ENCODE measurements at places on chromosomes 6 and 20.

DNA sequence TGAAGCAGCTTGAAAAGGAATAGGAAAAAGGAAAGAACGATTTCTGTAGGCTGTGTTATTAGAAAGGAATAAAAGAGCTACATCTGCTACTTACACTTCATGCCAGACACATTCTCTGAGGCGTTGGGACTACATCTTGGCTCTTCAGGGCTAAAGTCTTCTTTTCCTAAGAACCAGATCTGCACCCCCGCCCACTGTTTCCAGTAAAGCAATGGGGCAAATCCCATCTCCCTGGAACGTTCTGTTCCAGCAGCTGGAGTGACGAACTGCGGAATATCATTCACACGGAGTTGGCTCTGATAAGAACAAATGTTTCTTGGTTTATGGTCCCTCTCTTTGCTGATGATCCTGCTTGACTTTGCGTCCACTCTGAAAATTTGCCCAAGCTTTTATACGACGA is 26.9 kb downstream of the FAM50B start:
- no peak for DNase-seq

- DNase-seq: no peak
Measured at GRCh38 chr20:50353289-50353961, 156.8 kb upstream of the PTPN1 start.

GRCh38 chr6:551405-551804 is 105.5 kb downstream of the HUS1B start:
- no peak for DNase-seq

- no peak for DNase-seq
Measured at GRCh38 chr6:109051301-109052017, 43.2 kb downstream of the SESN1 start.

DNA sequence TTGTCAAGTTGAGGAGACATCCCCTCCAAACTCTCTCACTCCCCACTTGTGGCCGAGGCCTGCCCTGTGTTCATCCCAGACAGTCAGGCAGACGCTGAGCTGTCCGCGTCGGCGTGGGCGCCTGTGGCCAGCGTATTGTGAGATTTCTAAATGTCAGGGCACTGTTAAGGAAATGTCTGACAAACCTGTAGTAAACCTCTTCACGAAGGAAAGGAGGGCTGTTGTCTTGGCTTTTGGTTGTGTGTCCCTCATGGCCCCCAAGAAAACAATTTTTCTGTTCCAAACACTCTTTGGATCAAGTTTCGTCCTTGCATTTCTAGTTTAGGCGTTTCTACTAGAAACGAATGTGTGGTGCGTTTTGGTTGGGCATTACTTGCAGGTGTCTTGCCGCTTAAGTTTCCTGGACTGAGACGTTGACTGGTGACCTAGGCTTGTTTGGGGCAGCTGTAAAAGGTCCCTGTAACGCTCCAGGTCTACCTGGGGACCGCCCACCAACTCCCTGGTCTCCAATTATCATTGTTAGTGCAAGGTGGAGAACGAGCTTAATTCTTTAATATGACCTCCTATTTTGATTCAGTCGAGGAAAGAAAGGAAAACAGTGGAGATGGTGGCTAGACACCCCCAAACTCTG is 8.7 kb upstream of the POU3F2 start:
- DNase-seq: no peak

DNA sequence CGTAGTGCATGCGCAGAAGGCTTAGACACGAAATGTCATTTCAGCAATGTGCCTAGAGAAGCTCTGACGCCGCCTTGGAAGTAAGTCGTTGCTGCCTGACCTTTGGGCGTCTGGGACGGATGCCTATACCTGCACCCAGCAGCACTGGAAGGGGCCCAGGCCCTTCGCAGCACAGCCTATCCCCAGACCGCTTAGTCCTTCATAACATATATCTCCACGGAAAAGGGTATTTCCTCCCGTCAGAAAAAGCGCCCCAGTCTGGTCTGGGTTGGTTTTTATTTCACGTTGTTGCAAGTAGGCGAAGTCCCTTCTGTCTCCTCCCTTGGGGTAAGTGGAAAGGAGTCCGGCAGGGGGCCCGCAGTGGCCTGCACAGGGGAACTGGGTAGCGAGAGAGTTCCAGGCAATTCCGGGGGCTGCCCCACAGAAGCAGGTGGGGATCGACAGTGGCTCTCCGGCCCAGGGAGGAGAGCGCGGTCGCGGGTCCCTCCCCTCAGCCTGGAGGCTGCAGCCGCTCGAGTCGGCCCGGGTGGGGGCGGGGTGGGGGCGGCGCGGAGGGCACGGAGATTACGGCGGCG is 559 bp upstream of the EYA4 start:
- DNase-seq: no peak

GRCh38 chr6:149499066-149499465 is 14.3 kb upstream of the ZC3H12D start:
- no peak for DNase-seq

DNA sequence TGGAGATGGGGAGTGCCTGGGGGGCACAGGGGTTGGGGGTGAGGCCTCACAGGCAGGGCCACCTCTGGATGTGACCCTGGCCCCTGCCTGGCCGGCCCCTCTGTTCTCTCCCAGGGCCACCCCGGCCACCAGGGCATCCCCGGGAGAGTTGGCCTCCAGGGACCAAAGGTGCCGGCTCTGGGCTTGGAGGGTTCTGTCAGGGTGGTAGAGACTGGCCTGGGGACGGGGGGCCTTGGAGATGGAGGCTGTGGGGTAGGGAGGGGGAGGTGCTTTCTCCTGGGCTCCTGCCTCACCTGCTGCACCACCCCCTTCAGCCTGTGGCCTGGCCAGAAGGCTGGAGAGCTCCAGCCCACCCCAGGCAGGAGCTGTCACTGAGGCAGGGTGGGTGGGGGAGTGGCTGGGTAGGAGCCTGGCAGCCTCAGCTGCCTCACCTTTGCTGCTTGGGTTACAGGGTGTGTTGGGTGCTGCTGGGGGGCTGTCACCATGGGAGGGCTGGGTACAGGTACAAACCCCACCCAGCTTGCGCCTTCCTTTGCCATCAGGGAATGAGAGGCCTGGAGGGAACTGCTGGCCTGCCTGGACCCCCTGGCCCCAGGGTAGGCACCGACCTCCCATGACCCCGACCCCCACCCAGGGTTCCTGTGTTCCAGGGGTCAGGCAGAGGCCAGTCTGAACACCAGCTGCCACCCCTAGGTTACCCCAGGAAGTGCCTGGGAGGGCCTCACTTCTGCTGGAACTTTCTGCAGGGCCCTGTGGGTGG is 32.7 kb downstream of the COL20A1 start:
- no peak for DNase-seq

DNA sequence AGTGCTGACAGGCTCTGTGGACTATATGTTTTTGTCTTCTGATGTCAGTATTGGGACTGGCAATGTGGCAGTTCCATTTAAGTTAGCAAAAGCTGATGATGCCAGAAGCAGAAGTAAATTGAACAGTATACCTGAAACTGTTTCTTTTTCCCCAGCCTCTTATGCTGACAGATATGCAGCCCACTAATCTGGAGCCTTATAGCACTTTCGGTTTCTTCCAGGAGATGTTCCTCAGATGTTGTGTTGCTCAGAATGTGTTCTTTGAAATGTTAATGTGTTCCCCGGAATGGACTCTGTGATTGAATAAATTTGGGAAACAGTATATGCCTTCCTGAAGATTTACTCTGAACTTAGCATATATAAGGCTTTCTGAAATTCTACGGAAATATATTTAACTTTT is 80.7 kb upstream of the MRAP2 start:
- DNase-seq: no peak

DNA sequence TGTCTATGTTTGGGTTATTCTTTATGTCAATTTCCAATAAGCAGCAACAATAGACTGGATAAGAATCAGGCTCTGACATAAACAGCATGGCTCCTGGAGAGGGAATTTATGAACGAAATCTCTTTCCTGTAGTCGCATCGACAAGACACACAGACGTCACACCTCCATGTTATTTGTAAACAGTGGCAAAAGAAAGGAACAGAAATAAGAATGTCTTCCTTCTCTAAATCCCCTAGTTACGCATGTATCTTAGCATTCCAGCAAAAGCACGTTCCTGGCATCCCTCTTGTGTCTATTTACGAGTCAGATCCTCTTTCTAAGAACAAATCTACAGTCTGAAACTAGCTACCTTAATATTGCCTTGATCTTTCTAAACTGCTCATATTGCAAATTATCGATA is 559.1 kb upstream of the JAG1 start:
- DNase-seq: no peak

DNA sequence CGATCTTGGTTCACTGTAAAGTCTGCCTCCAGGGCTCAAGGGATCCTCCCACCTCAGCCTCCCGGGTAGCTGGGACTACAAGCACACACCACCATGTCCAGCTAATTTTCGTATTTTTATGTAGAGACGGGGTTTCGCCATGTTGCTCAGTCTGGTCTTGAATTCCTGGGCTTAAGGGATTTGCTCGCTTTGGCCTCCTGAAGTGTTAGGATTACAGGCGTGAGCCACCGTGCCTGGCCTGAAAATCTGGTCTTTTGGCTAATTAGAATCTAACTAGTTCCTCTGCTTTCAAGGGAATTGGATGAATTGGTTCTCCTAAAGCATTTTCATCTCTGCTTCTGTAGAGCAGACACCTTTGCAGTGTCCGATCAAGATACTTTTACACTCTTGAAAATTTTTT is 51.3 kb downstream of the NCOA3 start:
- no peak for DNase-seq

- DNase-seq: no peak
Measured at GRCh38 chr6:132749111-132749510, 8.6 kb downstream of the VNN2 start.

DNA sequence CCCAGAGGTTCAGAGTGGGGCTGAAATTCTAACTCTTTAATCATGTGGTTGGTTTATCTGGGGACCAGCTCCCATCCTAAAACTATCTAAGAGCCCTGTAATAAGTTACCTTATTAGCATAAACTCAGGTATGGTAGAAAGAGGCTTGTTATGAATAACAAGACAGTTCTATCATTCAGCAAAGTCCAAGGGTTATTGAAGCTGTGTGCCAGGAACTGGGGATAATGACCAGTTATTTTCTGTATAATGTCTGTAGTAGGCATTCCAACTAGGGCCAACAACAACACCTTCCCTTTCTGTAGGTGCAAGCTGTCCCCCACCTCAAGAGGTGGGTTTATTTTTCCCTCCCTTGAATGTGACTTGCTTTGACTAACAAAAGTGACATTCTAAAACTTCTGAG is 170.1 kb downstream of the CD83 start:
- DNase-seq: no peak

- DNase-seq: no peak
Measured at GRCh38 chr20:35718972-35719635, 19.9 kb downstream of the ROMO1 start.

GRCh38 chr6:43021270-43022047 is at the start of gene RRP36:
Gene RRP36 (plus strand): TSS chr6:43021623. CDS start chr6:43021655, 32 bp downstream.
- DNase-seq: peak; percentile 87

GRCh38 chr6:68237205-68237604 is 397.9 kb upstream of the ADGRB3 start:
- DNase-seq: no peak

GRCh38 chr6:110645685-110646418 is 169.4 kb downstream of the CDK19 start:
- DNase-seq: no peak

DNA sequence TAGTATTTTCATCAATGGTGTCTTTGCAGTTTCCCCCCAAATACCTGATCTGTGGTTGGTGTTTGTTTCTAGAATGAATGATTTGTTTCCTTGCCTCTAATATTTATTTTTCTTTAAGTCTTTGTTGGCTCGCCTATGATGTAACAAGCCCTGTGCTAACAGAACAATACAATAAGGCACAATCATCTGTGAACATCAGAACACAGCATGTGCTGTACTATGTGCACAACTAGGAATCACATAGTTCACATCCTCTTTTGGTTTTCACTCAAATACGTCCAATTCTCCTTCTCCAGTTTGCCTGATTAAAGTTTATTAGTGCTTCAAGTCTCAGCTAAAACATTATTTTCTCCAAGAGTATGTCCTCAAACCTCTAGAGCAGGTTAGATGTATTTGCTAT is 613.1 kb downstream of the EPHA7 start:
- DNase-seq: no peak

DNA sequence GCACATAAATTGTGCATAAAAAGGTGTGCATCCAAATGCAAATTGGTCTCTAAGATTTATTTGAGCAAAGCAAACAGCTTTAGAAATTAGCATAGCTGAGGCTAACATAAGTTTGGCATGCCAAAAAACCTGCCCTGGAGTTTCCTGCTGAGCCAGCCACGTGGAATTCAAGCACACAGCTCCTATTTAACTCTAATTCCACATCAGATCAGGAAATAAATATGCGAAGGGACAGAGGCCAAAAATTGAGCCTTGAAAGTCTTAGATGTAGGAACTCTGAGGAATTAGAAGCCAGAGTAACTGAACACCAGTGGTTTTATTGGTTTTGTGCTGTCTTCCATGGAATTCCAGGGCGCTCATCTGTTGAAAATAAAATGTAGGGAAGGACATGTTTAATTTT is 19.6 kb downstream of the SOBP start:
- no peak for DNase-seq

DNA sequence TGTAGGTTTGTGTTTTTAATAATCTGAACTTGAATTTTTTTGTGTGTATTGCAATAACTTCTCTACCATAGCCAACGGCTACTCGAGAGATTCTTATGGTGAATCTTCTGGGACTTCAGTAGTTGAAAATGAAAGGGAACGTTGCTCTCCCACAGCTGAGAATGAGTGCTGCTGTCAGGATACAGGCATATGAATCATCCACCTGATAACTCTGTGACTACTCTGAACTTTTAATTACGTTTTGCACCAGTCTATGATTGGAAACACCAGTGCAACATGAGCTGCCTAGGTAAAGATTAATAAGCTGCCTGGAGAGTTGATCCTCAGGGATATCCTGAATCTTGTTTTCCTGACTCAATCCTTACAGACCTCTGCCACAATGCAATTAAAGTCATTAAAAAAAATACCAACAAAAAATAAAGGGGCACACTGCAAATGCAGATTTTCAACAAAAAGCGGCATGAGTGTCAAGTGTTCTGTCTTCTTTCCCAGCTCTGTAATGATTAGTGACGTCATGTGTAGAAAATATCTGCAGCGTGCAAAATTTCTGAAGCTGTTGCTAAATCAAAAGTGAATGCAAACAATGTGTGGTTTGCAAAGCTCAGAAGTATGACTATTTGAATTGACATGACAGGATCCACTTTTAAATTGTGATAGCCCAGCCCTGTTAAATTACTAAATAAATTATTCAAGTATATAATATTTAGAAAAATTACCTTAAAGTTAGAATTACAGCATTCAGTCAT is 432.2 kb downstream of the HTR1B start:
- no peak for DNase-seq

DNA sequence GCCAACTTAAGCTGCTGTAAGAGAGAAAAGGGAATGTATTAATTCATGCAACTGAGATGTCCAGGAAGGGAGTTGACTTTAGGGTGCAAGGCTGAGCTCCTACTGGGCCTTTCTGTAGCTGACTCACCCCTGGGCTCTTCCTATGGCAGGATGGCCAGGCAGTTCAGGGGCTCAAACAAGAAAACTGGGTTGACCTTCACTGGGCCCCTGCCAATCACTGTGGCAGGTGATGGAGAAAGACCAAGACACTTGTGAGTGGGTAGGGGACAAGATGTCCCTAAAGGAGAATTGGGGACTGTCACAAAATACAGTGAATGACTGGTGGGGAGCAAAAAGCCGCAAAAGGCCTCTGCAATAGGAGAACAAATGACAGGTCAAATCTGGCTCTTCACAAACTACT is 21.5 kb upstream of the RALGAPA2 start:
- no peak for DNase-seq

- no peak for DNase-seq
Measured at GRCh38 chr6:147395158-147395557, 113.3 kb upstream of the SAMD5 start.

GRCh38 chr20:9884666-9885065 is 45.8 kb upstream of the PAK5 start:
- DNase-seq: no peak

- no peak for DNase-seq
Measured at GRCh38 chr6:30759575-30760239, 15.4 kb upstream of the IER3 start.
